Right renal pelvis (tissue), 4 donors: ENCODE measurements at places on chromosomes 5 and 9.

GRCh38 chr5:165914456-165914855 is 2377.0 kb upstream of the WWC1 start:
- no peak for DNase-seq

DNA sequence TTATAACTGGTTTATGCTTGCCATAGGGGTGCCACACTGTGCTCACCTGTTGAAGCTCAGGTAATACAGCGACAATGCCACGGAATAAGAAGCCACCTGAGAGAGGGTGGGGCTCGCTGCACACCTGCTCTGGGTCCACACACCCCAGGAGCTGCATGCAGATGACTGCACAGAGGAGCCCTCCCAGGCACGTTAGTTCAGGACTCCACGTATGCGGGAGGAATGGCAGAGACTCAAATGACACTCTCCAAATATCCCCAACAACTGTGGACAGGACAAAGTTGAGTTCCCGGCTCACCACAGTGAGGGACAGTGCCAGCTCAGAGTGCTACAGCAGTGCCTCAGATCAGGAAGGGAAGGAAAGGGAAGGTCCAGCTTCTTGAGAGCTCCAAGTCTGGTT is 5.8 kb upstream of the FCN1 start:
- no peak for DNase-seq

DNA sequence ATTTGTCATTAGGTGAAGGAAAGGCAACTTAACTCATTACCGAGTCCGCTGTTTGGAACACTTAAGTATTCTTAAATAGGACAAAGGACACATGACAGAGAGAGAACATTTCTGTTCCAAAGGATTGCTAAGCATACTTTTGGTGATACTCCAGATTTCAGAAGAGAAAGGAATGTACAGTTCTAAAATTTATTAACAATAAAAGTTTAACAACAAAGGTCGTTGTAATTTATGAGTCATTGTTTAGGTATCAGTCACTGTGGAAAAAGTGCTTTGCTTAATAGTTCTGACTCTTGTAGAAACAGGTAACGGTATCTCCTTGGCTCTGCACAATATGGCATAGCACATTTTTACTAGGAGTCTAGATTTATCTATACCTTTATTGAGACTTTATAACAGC is 36.3 kb upstream of the PAM start:
- DNase-seq: no peak

- DNase-seq: no peak
Measured at GRCh38 chr5:35367526-35367925, 137.2 kb upstream of the PRLR start.

DNA sequence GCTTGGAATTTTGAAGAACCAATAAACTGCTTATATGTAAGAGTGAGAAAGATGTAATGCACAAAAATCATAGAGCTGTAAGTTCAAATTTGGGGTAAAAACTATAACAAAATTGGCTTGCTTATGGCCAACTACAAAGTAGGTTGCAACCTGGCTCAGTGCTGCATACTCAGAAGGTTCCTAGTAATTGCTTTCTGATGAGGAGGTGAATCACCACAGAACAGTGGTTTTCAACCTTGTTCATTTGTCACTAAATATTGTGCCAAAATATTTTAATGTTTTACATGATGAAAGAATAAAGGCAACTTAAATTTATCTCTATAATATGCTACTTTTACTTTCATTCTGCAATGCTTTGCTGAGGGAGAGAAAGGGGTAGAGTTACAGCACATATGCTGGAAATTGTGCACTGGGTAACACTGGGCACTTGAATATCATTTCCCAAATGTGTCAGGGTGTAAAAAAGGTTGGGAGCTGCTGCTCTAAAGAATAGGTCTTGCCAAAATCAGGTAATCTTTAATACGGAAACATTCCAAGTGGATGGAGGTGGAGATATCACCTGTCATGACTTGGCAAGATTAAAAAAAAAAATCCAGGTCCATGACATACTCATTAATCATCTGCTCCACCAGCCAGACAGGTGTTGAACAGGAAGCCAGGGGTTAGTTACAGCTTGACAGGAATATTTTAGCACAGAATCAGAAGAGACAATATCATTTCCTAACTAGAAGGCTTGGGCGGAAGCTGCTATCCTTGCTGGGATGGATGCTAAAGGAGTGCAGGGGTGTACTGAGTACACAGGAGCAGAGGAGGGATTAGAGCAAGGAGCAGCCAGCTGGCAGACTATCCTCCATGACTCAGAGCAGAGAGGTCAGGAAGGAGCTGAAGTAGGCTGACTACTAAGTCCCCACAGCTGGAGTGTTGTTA is 34.6 kb upstream of the CCL21 start:
- DNase-seq: no peak

DNA sequence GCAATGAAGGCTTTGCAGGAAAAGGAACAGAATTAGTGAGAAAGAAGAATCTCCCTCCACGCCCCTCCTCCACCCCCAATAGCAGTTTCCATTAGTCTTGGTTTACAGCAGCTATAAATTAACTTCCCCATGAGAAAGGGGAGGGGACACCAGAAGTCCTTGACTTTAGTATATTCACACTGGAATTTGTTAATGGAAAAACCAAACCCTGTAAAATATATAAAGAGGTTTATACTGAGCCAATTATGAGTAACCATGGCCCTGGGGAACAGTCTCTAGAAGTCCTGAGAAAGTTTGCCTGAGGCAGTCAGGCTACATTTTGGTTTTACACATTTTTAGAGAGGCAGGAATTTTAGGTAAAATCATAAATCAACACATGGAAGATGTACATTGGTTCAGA is 88.5 kb downstream of the ALDH1A1 start:
- DNase-seq: no peak
